ENCODE measurements at places on chromosomes 1 and 21.

- DNase-seq: no peak
Observed at GRCh38 chr1:219086956-219087469, 86.7 kb upstream of the LYPLAL1 start.

- DNase-seq: no peak
Observed at GRCh38 chr1:234989019-234989418, 139.6 kb downstream of the TOMM20 start.

GRCh38 chr1:221241157-221241556, 361.9 kb downstream of the HLX start:
- no peak for DNase-seq

GRCh38 chr1:85934516-85934915, 222.1 kb downstream of the COL24A1 start:
- DNase-seq: no peak

Data from cortex of kidney (tissue), 1 donor.